Activated T-cell treated with anti-CD3 and anti-CD28 coated beads, Interleukin-2, amount 50 U/mL, for 4 hours (primary cell): ENCODE measurements at places on chromosomes 3 and 15. TPM values are rescaled to one million over a fixed set of nuclear protein-coding genes. Genes with fewer than 3 reads are reported as not detected.

The CD86 gene
- 1.8 TPM for total RNA-seq

The TEX55 gene
- not detected for total RNA-seq

The LRTM1 gene
- not detected for total RNA-seq

The CATSPER2 gene
- total RNA-seq = 3.9 TPM

The DZIP1L gene
- not detected for total RNA-seq

The ERICH6 gene
- not detected for total RNA-seq

The CD200 gene
- total RNA-seq = 100 TPM

The SOX14 gene
- total RNA-seq = not detected

The SNX33 gene
- total RNA-seq = 2.4 TPM
